Activated T-helper 1 cell treated with Interleukin-2 at 50 U/mL for 16 hours (primary cell): ENCODE measurements at places on chromosomes 12 and 14.

DNA sequence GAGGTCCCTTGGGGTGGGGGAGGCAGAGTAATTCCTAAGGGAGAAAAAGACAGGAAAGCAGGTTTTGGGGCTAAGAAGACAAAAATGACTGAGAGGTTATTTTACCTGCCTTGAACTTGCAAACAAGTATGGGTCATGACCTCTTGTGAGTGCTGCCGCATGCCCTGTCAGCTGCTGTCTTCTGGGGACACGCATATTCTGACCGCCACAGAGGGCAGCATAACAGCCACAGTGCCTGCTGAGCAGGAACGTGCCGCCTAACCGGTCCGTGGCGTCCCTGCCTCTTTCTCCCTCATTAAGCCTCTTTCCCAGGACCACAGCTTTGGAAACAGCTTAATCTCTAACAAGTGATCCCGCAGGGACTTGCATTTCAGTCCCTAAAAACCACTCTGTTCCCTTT is 51.3 kb upstream of the KCNA1 start:
- no peak for DNase-seq

DNA sequence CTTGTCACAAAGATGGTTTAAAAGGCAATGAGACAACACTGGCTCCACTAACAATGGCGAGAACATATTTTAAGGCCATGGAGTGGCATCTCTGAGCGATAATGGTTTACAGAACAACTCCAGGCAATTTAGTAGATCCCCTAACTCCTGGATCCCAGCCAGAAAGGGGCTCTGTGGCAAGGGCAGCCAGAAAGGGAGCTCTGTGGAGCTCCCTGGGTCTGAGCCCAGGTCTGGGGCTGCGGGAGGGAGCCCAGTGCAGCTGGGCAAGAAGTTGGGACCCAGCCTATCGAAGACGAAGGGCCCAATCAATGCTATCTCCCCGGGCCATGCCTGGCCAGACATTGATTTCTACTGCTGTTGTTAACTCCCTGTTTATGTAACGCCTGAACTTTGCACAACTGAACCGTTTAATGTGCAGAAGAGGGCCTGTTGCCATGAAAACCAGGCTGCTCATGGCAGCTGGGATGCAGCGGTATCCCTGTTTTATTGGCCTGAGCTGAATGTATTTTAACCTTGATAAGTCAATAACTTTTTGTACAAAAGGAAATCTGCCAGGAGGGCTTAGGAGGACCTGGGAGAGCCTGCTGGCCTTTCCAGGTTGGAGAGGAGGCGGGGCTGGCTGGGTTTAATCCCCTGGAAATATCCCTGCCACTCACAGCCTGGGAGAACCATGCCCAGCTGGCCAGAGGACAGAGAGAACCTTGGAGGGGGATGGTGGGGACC is 6.7 kb upstream of the FAM222A start:
- DNase-seq = no peak

GRCh38 chr12:71955970-71956369 is 17.3 kb downstream of the TPH2 start:
- DNase-seq = no peak

- no peak for DNase-seq
These were observed at the start of gene SLC6A12 for GRCh38 chr12:214003-214741. Gene SLC6A12 (minus strand): TSS chr12:214157. CDS start chr12:209986, 4,171 bp downstream.

DNA sequence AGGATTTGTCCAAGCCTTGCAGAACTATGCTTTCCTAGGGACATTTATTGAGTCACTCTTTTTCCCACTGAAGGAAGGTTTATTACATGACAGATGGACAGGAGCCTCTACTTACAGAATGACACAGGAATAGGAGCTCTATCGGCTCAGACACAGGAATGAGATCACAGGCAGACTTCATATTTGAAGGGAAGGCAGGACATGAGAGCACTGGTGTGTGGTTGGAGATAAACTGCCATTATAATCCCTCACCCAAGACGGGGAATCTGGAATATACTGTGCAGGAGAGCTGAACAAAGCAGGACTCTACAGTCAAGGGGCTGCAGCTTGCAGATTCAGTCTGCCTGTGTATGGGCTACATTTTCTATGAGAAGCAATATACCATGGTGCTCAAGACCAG is 26.8 kb upstream of the IL22 start:
- no peak for DNase-seq

DNA sequence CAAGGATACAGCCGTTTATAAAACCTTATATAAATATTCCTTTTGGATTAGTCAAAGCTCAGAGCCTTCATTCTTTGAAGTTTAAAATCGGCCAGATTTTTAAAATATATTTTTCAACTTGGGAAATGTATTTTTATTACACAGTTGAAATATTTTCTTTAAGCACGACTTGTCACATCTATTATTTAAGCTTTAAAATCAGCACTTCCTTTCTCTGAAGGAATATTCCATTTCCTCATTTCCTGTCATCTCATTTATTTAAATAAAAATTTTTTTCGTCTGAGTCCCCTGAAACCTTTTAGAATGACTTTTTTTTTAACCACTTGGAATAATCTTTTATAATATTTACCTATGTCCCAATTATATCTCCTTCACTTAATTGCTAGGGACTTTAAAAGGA is 107.5 kb upstream of the PDE3A start:
- DNase-seq = no peak

DNA sequence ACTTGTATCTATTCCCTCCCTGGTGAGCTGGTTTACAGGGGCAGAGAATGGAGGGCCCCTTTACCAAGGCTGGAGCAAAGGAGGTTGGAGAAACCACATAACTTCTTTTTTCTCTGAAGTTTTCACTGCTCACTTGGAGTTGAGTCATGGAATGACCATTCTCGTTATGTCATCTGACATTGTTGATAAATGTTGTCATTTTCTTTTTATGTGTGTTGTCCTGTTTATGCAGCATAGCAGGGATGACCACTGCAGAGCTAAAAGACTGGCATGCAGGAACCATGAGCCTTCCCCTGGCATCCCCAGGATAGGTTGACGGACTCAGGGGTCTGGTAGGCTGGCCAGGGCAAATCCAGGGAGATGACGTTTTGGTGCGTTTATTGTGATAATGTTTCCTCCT is 256.8 kb upstream of the DDHD1 start:
- no peak for DNase-seq

GRCh38 chr14:92540472-92541048 is 27.0 kb downstream of the RIN3 start:
- no peak for DNase-seq

DNA sequence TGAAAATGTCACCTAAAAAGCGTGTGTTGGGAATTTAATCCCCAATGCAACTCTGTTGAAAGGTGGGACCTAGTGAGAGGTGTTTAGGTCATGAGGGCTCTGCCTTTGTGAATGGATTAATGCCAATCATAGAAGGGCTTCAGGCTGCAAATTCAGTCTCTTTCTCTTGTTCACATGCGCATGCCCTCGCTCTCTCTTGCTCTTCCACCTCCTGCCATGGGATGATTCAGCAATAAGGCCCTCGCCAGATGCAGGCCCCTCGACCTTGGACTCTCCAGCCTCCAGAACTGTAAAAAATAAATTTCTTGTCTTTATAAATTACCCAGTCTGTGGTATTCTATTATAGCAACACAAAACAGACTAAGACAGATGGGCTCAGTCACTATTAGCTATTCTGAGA is 55.4 kb downstream of the PLXNC1 start:
- DNase-seq = no peak

DNA sequence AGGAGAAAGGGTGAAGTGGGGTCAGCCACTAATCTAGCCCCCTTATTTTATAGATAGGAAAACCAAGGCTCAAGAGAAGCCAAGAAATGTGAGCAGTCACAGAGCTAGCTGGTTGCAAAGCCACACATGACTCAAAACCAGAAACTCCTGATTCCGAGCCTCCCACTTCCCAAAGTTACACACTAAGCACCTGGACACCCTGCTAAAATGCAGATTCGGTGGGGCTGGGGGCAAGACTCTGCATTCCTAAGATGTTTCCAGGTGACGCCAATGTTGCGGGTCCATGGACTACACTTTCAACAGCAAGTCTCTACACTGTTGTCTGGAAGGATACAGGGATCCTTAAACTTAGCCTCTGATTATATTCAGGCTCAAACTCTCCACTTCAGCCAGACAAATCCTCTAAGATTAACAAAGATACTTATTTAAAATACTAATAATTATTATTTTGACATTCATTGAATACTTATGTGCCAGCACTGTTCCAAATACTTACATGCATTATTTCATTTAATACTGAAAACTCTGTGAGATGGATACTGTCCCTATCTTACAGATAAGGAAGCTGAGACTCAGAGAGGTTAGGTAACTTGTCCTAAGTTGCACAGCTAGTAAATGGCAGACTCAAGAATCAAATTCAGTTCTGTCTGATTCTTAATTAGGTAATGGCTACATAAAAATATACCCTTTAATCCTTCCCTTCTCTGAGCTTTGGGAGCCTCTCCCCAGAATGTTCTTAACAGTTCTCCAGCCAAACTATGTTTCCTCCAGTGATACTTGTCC is 81.4 kb downstream of the CRACR2A start:
- DNase-seq = no peak

DNA sequence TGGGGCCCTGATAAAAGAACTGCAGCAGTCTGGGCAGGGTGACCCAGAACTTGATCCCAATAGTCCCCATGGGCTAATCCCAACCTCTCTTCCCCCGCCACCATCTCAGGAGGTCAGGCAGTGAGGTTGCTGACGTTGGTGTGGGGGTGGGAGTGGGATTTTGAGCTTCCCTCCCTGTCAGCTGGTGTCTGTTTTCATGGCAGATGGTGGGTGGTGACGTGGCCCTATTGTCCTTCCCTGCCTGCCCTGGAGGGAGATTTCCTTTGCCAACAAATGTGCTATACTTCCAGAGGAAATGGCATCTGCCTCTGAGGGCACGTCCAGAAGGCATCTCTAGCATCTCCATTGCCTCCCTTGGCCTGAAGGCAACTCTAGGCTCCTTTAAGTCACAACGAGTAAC is 37.7 kb downstream of the NEUROD4 start:
- DNase-seq = no peak

DNA sequence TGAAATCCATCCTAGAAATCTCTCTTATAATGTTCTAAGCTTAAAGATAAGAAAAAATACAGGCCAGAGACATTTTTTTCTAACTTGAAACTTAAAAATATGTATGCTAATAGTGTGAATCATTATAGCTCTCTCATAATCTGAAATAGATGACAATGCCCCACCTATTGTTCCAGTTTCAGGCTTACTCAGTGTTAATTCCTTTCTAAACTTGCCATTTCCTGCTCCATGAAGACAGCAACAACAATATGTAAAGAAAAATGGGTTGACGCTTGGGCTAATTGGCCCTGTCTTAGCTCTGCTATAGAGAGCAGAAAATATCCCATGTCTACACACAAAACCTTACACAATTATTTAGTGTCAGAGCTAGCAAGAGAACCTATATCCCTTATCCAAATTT is 37.1 kb downstream of the LMO3 start:
- DNase-seq = no peak
